ENCODE measurements at places on chromosomes 11 and 22.

DNA sequence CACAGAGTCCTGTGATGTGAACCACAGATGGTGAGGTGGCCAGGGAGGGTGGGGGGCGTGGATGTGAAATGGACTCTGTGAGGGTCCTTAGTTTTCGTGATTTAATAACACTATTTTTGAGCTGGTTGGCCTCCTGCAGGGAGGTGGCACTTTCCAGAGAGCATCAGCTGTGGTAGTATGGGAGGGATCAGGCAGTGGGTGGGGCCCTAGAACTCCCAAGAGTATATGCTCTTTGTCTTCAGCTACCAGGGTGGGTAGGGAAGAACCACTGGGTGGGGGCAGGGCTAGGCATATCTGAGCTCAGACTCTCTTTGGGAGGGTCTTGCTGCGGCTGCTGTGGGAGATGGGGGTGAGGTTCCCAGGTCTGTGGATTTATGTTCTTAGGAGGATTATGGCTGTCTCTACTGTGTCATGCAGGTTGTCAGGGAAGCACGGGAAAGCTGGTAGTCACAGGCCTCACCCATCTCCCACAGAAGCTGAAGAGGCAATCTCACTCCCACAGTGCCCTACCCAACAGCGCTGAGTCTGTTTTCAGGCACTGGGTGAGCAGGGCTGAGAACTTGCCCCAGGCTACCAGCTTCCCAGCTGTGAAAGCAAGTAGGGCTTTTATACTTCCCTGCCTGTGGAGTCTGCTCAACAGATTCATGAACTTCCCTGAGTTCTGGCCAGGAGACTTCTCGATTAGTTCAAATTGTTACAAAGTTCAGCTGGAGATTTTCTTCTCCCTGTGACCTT is 47.9 kb upstream of the SNX19 start:
- DNase-seq: no peak

DNA sequence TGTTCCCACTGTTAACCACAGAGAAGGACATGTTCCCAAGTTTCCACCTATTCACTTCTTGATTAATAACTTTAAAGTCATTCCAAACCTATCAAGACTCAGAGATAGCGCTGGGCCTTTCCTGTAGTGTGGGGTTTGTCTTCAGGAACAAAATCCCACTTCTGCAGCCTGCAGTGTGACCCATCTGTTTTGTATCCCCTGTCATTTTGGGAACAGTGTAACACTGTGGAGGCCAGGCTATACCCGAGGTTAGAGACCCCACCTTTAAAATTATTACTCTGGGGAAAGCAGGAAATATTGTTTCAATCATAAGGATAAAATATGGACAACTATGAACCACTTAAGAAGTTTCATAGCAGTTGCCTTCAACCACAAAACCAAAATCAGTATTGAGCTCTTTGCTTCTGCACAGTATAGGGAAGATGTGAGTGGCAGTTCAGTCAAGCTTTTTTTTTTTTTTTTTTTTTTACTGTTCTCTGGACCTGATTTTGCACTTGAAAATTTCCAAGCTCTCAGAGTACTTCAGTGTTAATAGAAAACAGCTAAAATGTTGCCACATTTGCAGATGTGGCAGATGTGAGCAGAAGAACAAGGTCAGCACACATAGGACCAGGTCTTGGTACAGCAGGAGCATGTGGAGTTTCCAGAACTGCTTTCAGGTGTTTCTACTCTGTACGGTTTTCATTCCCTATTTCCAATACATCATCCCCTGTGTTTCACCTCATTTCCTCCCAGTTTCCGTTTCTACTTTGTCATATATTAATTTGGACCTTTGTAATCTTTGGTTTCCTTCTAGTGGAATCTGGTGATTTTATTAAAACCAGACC is 121.5 kb downstream of the MAML2 start:
- DNase-seq: no peak

- no peak for DNase-seq
Observed at GRCh38 chr22:44473166-44473565, 24.9 kb downstream of the RTL6 start.

GRCh38 chr11:125052047-125052446 is 11.1 kb upstream of the SLC37A2 start:
- no peak for DNase-seq

GRCh38 chr11:92411431-92411830 is 186.8 kb downstream of the FAT3 start:
- no peak for DNase-seq

GRCh38 chr22:35564975-35565867 is 24.6 kb downstream of the RASD2 start:
- no peak for DNase-seq

DNA sequence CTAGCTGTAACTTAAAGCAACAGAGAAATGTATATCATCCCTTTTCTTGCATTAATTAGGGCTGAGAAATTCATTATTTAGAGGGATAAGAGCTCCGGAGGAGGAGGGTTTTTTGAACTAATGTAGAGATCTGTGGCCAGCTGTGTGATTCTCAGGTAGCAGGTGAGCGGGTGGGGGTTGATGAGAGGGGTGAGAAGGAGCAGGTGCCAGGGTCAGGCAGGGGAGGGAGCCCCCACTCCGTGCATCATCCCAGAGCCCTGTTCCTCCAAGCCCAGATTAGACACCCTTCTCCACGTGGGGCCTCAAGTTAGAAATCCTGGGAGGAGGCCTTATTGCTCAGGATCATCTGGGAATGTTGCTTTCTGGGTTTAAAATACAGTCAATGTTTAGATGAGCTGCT is 24.9 kb downstream of the ZBTB16 start:
- no peak for DNase-seq

GRCh38 chr11:121448431-121448941 is 3.6 kb upstream of the SORL1 start:
- peak; percentile 67 for DNase-seq

DNA sequence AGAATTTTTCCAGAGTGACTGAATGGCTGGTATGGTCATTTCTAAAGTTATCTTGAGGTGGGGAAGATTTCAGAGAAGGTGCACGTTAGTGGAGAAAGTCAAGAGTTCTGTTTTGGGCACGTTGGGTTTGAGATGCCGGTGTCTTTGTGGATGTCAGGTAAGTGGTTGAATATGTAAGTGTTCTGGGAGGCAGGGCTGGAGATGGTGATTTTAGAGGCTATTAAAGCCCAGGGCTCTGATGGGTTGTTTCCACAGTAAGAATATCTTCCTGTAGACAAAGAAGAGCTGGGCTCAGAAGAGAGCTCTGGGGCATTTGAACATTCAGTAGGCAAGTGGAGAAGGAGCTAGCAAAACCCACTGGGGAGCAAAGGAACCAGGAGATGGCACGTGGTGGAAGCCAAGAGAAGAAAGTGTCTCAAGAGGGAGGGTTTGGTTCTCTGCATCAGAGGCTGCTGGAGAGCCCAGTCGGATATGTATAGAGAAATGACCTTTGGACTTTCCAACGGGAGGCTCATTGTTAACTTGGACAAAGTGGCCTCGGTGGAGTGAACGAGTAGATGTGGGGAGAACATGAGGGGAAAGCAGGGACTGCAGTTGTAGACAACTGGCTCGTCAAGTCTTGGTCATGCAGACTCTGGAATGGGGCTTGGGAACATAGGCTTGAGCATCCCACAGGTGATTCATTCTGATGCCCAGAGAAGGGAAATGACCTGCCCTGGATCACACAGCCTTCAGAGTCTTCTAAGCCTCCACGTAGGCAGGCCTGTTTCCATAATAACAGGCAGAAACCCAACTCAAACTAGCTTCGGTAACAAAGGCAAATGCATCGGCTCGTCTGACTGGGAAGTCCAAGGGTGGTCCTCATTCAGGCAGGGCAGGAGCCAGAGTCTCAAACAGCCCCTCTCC is 98.4 kb upstream of the PARVA start:
- DNase-seq: no peak

- DNase-seq: no peak
Observed at GRCh38 chr11:122085712-122086111, 30.3 kb downstream of the BLID start.

- no peak for DNase-seq
Observed at GRCh38 chr22:37126383-37126782, 16.9 kb upstream of the TMPRSS6 start.

GRCh38 chr11:120708511-120709183 is 197.1 kb downstream of the GRIK4 start:
- DNase-seq: no peak

- no peak for DNase-seq
Observed at GRCh38 chr11:77596626-77597025, 6.9 kb downstream of the AQP11 start.

- no peak for DNase-seq
Observed at GRCh38 chr22:49284056-49284784, 543.5 kb downstream of the BRD1 start.

- DNase-seq: peak; percentile 53
Observed at GRCh38 chr11:71580057-71581003, 2.3 kb downstream of the KRTAP5-11 start.

GRCh38 chr22:22909605-22910271 is 22.1 kb downstream of the IGLL5 start:
- DNase-seq: no peak

GRCh38 chr22:37968452-37969251 is 15.2 kb downstream of the POLR2F start:
- DNase-seq: no peak

Measured in NB4 (cell line).